A549 treated with ZK216348 at 1 μM for 4 hours (cell line): ENCODE measurements at places on chromosomes 1 and 21. TPM values are rescaled to one million over a fixed set of nuclear protein-coding genes. Genes with fewer than 3 reads are reported as not detected.

TEDDM1 gene
- total RNA-seq, result not detected in 5 replicates

SPRR3 gene
- total RNA-seq, result not detected in 5 replicates

KRTAP20-3 gene
- not detected in 5 replicates for total RNA-seq

CCDC181 gene
- total RNA-seq, result 0.14 to 0.53 TPM (median 0.18 TPM) in 4 of 5 replicates, not detected in the other

C1orf185 gene
- not detected in 5 replicates for total RNA-seq

SYT2 gene
- 0.06 to 0.14 TPM (median 0.11 TPM) in 5 replicates for total RNA-seq

NBPF20 gene
- 3.0 to 4.4 TPM (median 3.2 TPM) in 5 replicates for total RNA-seq

SELE gene
- not detected in 5 replicates for total RNA-seq

A3GALT2 gene
- total RNA-seq, result not detected in 5 replicates

COG2 gene
- total RNA-seq, result 19.1 to 22.9 TPM (median 20.0 TPM) in 5 replicates

EPHA10 gene
- total RNA-seq, result 0.69 to 1.7 TPM (median 0.75 TPM) in 5 replicates

FUCA1 gene
- 7.8 to 10.6 TPM (median 10.1 TPM) in 5 replicates for total RNA-seq

AMY1C gene
- not detected in 5 replicates for total RNA-seq

ADORA3 gene
- total RNA-seq, result not detected in 5 replicates

NGF gene
- 1.6 to 2.4 TPM (median 1.8 TPM) in 5 replicates for total RNA-seq

LMNA gene
- 487 to 742 TPM (median 732 TPM) in 5 replicates for total RNA-seq

CCDC190 gene
- not detected in 5 replicates for total RNA-seq

TTC22 gene
- total RNA-seq, result not detected in 5 replicates

NAV1 gene
- total RNA-seq, result 5.1 to 13.7 TPM (median 9.1 TPM) in 5 replicates

ITLN1 gene
- not detected in 5 replicates for total RNA-seq

OLFM3 gene
- total RNA-seq, result not detected in 5 replicates

HEYL gene
- 2.8 to 3.9 TPM (median 3.5 TPM) in 5 replicates for total RNA-seq

OR2L3 gene
- not detected in 5 replicates for total RNA-seq

HUNK gene
- total RNA-seq, result 1.2 to 2.6 TPM (median 1.4 TPM) in 5 replicates

KRTAP7-1 gene
- total RNA-seq, result not detected in 5 replicates

DCST1 gene
- not detected in 5 replicates for total RNA-seq

RHBDL2 gene
- 1.0 to 2.5 TPM (median 2.1 TPM) in 5 replicates for total RNA-seq

MEX3A gene
- 0.83 to 3.8 TPM (median 2.2 TPM) in 5 replicates for total RNA-seq

EXTL1 gene
- 0.05 TPM in 1 of 5 replicates, not detected in the others for total RNA-seq

TRABD2B gene
- 0.58 to 2.1 TPM (median 1.7 TPM) in 5 replicates for total RNA-seq

SLAMF9 gene
- 0.19 to 0.75 TPM (median 0.39 TPM) in 4 of 5 replicates, not detected in the other for total RNA-seq

MORC3 gene
- total RNA-seq, result 5.1 to 8.3 TPM (median 7.3 TPM) in 5 replicates

FYB2 gene
- total RNA-seq, result not detected in 5 replicates

BSND gene
- not detected in 5 replicates for total RNA-seq
